Spinal cord (tissue), 10 donors: ENCODE measurements at places on chromosomes 16 and 17. TPM values are rescaled to one million over a fixed set of nuclear protein-coding genes. Genes with fewer than 3 reads are reported as not detected.

DNA sequence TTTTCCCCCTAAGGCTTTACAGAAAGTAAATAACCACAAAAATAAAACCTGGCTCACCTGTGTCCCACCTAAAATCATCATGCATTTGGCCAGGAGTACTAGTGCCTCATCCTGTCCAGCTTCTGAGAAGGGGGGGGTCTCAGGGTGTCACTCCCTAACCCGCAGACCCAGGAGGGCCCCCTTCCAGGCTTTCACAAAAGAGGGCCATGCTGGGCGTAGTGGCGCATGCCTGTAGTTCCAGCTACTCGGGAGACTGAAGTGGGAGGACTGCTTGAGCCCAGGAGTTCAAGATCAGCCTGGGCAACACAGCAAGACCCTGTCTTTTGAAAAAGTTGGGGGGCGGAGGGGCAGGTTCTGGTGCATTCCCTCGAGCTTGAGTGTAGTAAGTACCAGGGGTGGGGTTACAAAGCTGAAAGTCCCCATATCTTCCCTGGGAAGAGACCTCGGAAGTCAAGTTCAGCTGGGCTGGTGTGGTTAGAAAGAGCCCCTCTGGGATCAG lies 259.3 kb downstream of the PARN start:
- DNase-seq, result no peak

DNA sequence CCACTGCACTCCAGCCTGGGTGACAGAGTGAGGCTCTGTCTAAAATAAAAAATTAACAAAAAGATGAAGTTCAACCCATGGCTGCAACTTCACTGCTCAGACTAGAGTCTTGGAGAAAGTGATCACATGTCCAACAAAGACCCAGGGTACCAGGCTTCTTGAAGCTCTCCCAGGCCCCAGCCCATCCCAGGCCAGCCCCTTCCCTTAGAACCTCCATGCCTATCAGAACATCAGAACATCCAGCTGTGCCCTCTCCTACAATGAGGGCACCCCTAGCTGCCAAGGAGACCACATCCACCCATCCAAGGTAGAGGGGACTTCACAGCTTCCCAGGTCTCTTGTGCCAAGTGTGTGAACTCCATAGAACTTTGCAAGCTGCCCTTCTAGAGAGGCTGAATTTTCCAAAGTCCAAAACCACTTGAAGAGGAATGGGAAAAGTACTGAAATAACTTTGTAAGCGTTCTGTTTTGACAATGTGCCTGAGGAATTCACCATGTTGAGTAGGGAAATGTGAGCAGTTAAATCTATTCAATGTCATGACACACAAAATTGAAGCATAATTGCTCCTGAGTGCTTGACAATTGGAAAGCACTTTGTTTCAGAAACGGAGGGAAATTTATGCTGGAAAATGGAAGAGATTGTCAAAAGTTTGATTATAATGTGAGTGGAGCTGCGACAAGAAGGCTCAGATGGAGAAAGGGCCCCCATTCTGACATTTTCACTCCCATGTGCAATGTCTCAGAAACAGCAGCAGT lies 230.4 kb downstream of the ZNF423 start:
- DNase-seq, result no peak

HOXB2 gene
- total RNA-seq, result 6.6 TPM

DNA sequence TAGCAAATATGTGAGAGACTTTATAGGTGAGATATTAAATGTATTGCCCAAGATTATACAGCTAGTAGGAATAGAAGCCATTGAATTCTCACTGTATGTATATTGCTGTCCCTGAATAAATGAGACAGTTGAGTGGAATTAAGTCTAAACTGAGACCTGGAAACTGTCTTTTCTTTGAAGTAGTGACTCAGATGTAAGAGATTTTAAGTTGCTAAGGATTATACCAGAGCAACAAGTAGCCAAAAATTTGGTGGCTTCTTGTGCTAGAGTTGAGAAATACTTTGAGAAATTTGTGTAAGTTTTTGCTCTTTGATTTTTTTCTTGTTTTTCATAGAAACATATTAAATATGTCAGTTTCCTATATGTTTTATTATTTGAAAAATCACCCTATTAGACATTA lies 58.7 kb downstream of the TANC2 start:
- no peak for DNase-seq

DNA sequence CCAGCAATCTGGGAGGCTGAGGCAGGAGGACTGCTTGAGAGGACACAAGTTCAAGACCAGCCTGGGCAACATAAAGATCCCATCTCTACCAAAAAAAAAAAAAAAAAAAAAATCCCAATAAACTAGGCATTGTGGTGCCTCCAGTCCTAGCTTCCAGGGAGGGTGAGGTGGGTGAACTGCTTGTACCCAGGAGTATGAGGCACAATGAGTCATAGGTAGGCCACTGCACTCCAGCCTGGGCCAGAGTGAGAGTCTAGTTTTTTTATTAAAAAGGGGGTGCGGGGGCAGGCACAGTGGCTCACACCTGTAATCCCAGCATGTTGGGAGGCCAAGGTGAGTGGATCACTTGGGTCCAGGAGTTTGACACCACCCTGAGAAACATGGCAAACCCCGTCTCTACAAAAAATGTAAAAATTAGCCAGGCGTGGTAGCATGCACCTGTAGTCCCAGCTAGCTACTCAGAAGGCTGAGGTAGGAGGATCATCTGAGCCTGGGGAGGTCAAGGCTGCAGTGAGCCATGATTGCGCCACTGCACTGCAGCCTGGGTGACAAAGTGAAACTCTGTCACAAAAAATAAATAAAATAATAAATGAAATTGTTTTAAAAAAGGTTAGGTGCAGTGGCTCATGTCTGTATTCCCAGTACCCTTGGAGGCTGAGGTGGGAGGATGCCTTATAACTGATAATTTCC lies 7.8 kb upstream of the CHST6 start:
- DNase-seq, result no peak

GRCh38 chr16:67897231-67897630 lies 4.2 kb downstream of the PSKH1 start:
- DNase-seq, result no peak

GRCh38 chr16:84061236-84061819 lies 18.7 kb upstream of the SLC38A8 start:
- no peak for DNase-seq

DNA sequence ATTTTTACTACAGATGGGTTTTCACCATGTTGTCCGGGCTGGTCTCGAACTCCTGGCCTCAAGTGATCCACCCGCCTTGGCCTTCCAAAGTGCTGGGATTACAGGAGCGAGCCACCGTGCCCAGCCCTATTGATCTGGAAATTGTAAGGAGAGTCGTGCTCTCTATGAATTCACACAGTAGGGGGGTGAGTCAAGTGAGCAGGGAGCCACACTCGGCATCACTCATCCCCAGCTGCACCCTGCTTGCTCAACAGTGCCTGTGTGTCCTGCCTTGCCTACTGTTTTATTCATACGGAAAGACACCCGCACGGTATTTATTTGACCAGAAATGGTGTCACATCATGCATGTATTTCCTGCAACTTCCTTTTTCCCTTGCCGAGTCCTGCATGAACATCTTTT lies 157.2 kb upstream of the FOXF1 start:
- DNase-seq, result no peak

FKBP10 gene
- 56.6 TPM for total RNA-seq

DNA sequence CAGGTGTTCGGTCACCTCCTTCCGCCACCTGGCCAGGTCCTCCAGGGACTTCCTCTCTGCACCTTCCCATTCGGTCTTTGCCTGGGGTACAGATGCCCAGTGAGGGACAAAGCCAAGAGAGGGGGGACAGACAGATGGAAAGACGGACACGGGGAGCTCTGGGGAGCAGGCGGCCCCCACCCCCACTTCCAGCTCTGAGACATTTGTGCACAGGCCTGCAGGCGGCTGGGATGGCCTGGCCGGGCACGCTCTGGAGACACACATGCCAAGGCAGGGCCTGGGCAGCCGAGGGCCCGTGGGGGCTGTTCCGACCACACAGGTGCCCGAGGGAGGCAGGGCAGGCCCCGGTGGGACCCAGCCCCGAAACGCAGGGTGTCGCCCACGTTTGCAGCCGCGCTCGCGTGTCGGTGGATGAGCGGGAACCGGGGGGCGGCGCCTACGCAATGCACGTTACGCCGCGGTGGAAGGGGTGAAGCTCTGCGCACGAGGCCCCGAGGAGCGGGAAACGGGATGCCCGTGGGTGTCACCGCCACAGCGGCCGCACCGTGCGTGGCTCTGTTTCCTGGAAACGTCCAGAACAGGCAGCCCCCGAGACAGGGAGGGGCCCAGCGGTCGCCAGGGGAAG lies 6.0 kb downstream of the PERCC1 start:
- DNase-seq, result no peak

DNA sequence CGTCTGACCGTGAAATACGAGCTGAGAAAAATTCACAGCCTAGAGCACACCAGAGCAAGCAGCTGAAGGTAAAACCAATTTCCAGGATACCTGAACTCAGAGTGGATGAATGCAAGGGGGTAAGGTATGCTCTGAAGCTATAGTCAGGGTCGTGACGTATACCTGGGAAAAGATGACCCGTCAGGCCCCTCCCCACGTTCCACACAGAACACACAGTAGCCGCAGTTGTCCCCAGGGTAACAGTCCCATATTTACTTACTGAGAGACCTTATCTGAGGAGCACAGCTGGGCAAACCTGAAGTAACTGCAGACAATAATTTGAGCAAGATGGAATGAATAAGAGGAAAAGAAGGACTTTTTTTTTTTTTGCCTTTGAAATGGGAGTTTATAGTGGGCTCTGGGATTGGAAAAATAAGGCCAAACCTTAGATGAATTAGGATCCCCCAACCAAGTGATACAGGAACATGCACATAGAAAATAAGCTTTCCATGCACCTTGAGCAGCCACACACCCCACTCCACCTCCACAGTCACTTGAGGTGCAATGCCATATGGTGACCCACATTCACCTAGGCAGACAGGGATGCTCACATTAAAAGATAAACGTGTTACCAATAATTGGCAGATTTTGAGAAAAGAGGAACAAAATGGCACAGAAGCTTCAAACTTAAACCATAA lies 38.0 kb downstream of the ABCA6 start:
- DNase-seq, result no peak

GRCh38 chr17:4599505-4600281 lies 15.4 kb downstream of the SMTNL2 start:
- DNase-seq, result no peak

- no peak for DNase-seq
Observed at GRCh38 chr16:85353839-85354685, 241.8 kb upstream of the CIBAR2 start.

KRT26 gene
- total RNA-seq, result not detected

DNA sequence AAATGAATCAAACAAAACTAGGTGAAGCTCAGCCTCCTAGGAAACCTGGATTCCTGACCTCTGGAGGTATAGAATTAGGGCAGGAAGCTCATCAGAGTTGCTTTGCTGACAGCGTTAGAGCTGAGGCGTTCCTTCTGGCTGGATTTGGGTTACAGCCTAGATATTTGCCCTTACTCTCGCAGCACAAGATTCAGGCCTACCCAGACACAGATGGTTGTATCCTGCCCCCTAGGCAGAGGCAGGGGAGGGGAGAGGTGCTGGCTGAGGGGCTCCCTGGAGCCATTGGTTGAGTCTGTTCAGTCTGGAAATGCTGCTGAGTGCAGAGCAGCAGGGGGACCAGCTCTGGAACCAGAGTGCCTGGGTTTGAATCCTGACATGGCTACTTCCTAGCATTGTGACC lies 78.4 kb downstream of the MPRIP start:
- no peak for DNase-seq

DNA sequence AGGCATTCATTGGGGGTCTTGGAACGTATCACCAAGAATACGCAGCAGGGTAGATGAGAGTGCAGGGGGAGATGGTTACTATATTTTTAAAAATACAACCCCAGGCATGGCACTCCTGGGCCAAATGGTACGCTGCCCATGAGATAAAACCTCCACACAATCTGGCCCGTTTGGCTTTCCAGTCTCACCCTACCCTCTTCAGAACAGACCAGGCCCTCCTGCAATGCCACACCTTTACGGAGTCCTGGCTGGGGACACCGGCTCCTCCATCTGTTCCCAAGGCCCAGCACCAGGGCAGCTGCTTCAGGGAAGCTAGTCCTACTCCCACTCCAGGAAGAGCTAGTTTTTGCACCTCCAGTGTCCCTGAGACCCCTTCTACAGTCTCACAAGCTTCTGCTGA lies 24.4 kb downstream of the SNN start:
- no peak for DNase-seq

GRCh38 chr16:88005181-88005581 lies 53.9 kb downstream of the BANP start:
- no peak for DNase-seq

DNA sequence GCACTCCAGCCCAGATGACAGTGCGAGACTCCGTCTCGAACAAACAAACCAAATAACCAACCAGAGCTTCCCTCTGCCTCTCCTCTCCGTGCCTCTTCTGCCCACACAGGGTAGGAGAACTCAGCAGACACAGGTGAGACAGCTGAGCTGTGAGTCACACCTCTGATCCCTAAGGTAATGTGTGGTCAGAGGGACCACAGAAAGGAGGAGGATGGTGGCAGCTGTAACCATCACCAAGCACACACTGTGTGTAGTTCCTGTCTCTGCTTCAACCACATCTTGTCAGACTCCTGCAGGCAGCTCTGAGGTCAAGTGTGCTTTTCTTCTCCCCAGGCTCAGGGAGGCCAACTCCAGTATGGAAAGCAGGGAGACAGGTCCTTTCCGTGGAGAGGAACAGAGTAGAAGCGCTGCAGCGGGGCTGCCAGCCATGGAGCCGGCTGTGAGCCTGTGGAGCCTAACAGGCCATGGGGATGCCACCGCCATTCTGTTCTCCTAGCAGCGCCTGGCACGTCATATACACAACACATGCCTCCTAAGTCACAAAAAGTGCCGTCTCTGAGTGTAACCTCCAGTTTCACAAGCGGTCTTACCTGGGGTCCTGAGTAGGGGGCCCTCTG lies 7.1 kb downstream of the NUDT16L1 start:
- DNase-seq, result no peak

PRAC2 gene
- total RNA-seq, result not detected

FOXF1 gene
- 0.69 TPM for total RNA-seq

DNA sequence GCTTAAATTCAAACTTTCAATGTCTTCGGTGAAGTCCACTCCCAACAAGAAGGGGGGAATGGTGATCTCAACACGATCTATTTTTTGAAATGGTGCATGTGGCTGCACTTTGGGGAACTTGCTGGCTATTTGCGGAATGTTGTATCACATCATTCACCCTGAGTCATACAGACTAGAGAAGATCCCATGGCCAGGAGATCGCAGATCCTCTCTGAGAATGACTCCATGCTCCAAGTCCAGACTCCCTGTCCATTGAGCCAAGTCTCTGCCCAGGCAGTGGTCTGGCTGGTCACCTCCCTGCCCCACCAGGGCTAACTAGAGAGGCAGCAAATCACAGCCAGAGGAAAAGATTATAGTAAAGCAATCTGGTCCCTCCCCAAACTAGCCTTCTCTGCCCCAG lies 120.6 kb downstream of the XYLT1 start:
- DNase-seq, result no peak

GRCh38 chr17:81996232-81996756 lies 18.9 kb downstream of the ASPSCR1 start:
- DNase-seq, result no peak

GRCh38 chr17:62179525-62180161 lies 114.6 kb upstream of the MED13 start:
- no peak for DNase-seq

DNA sequence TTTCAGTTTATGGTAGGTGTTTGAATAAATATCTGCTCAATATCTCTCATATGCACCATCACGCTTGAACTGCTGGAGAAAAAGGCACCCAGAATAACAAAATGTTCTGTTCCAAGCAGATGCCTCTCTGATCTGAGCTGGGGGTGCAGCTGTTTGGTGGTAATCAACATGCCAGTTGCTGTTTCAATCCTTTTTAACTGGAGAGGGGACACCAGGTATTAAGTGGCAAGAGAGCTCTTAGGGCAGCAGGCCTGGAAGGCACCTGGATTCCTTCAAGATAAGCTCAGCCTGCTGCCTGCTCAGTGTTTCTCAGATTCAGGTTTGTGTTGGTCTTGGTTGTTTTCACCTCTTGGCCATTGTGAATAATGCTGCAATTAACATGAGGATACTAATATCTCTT lies 27.2 kb upstream of the VAT1L start:
- no peak for DNase-seq

GRAPL gene
- total RNA-seq, result 1.6 TPM

TMEM114 gene
- 0.79 TPM for total RNA-seq
